ENCODE measurements at places on chromosomes 6 and 20.

DNA sequence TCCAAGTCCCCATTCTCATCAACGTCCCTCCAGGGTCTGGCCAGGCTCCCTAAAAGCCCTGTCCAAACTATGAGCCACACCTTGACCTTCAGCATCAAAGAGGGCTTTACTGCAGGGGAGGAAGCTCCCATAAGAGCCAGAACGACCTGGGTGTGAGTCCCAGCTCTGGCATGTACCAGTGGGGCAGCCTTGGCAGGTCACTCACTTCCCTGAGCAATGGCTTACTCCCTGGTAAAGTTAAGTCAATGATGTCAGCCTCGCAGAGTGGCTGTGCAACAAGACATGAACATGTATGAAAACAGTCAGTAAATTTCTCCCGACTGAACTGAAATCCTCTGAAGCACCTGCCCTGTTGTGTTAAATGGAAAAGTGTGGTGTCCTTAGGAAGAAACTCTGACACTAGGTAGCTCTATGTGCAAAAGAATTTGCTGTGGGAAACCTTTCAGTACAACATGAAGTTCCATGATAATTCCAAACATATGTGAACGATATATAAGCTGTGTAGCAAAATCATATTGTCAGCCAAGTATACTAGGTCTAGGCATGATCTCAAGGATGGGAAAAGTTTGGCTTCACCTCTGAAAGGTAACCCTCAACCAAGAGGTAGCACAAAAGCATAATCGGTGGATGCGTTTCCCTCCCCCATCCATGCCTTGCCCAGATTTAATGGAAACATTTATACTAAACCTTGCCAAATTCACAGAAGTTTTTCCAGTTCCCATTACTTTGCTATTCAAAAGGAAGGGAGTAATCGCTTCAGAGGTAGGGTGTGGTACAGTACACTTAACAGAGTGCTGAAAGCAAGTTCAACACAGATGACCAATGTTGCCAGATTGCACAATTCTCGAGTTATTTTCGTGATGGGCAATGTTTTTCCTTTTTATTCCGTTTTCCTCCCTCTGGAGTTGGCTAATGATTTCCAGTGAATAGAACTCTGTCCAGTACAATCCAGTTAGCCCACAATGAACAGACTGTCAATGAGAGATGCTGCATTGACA, 49.0 kb upstream of the RANBP9 start:
- DNase-seq: no peak

GRCh38 chr20:10659651-10660601, 13.9 kb downstream of the JAG1 start:
- DNase-seq: no peak

GRCh38 chr6:73078908-73079610, 146.2 kb downstream of the KHDC1L start:
- no peak for DNase-seq

DNA sequence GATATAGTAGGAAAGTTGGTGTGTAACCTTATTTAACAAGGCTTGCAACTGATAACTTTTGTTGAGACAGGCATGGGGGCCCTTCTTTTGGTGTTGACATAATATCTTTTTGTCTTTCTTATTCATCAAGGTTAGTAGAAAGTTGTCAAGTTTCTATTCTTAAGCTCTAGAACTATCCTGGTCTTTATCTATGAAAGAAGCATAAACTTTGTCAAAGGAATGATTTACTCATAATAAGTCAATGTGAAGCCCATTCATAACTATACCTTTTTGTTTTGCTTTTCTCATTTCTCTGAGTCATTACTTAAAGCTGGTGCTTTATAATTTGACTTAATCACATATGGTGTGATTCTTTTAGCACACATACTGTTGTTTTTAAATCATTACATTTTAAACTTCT, 312.4 kb downstream of the UTRN start:
- no peak for DNase-seq

DNA sequence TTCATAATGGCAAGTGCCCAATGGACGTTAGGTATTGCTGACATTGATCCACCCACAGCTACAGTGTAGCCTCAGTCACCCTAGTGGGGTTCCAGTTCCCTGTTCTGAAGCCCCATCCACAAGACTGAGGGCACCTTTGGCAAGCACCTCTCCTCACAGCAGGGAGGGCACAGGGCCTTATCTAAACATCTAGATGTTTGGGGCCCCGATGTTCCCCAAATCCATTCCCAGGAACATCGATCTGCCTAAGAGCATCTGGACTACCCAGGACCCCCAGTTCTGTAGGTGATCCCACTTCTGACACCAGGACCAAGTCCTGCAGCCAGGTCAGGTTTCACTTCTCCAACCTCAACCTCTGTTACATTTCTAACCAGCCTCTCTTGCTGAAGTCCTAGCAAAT, 10.6 kb downstream of the APCDD1L start:
- no peak for DNase-seq

DNA sequence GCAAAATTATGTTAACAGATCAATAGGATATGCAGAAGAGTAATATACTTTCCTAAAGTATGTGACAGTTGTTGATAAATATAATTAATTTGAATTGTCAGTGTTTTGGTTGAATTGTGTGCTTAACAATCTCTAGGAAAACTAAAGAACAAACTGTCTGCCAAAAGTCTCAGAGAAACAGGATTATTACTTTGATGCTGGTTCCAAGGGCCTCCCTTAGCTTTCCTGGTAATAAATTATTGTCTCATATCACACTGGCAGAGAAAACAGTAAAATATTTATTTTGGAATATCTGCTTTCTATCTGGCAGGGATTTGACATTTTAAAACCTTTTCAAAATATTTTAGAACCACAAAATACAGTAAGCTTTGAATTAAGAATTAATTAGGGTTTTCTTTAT, 40.1 kb upstream of the CARMIL1 start:
- no peak for DNase-seq

DNA sequence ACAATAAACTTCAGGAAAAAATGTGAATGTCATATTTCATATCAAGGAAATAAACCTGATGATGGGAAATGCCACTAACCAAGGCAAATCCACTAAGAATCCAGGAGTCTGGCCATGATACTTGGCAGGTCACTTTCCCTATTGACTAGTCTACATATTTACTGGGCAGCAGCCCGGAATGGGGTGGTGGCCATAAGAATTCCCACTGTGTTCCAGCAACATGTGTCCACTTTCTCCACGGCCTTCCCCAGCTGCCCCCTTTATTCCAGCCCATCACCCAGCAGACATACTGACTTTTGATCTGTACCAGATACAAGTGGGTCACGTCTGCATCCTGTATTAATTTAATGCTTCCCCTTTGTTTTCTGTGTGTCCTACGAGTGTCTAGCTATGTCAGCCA, 234.5 kb upstream of the PRDM1 start:
- DNase-seq: no peak

All from NCI-H1694 treated with DMSO at 0.1 percent for 48 hours (cell line).